ENCODE measurements at places on chromosomes 3 and 15. TPM values are rescaled to one million over a fixed set of nuclear protein-coding genes. Genes with fewer than 3 reads are reported as not detected.

Gene PLSCR2
- total RNA-seq = not detected

Gene PARP9
- total RNA-seq = 12.7 TPM

Gene C3orf20
- not detected for total RNA-seq

DNA sequence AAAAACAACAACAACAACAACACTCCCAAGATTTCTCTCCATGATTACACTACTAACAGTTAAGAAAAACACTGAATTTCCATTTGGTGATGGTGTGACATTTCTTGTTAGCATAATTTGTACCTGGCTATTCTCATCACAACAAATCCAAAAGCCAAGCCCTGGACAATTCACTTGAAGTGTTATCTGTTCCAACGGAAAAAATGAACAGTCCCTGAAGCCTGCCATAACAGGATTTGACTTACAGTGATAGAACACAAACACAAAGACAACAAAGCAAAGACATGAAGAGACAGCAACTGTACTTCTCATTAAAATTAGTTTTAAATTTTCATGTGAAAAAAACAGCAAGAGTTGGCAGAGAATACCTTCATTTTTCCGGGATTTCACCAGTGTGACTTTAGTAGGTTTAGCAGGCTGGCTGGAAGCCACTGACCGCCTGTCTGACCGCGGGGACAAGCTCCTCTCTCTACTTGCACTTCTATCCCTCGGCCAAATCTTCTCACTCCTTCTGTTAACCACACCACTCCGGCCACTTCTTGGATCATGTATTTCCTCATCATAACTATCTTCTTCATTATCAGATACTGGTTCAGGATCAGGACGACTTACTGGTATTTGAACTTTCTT, 56.3 kb downstream of the TJP1 start:
- H3K4me3 ChIP-seq = no peak overlapping the region
- no peaks in the 10 kb centered on the region for H3K27me3 ChIP-seq
- DNase-seq = peak; percentile 34
- H3K36me3 ChIP-seq = no peaks in the 10 kb centered on the region

GRCh38 chr3:157082305-157082982, 77.5 kb downstream of the CCNL1 start:
- no peaks in the 10 kb centered on the region for H3K36me3 ChIP-seq
- H3K27me3 ChIP-seq = no peaks in the 10 kb centered on the region
- H3K4me1 ChIP-seq = peaks cover 31% of the 10 kb centered on the region
- DNase-seq = no peak
- H3K4me3 ChIP-seq = no peak overlapping the region

- no peaks in the 10 kb centered on the region for H3K4me1 ChIP-seq
- H3K4me3 ChIP-seq = no peak overlapping the region
- DNase-seq = no peak
- no peaks in the 10 kb centered on the region for H3K36me3 ChIP-seq
- no peaks in the 10 kb centered on the region for H3K27me3 ChIP-seq
These were observed 358.7 kb downstream of the SQOR start for GRCh38 chr15:45993508-45993907.

DNA sequence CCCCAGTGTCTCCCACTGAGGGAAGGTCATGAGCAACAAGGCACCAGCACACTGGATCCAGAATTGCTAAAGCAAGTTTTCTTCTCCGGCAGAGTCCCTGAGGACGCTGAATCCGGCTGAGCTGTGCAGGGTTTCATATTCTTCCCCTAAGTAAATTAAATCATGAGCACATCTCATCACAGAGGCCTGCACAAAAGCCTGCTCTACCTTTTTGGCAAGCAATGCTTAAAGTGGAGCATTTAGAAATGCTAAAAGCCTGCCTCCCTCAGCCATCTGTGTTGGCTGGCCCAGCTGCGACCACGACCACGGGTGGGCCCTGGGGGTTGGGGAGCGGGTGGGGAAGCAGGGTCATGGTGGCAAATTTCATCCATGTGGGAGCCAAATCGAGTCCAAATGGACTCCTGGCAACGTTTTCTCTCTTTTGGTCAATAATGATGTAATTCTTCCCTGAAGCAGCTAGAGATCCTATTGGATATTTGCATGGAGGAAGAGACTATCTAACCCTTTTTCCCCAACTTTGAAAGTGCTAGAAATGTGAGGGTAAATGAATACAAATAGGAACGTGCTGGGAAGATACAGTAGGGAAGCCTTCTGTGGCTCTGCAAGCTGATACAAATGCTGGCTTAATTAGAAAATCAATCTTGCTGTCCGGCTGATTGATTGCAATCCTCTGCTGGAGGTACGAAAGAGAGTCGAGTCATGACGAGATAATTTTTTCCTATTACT, 532.8 kb upstream of the TBL1XR1 start:
- peak overlapping the region; percentile 35 for H3K27ac ChIP-seq
- H3K4me3 ChIP-seq = no peak overlapping the region
- peaks cover 19% of the 10 kb centered on the region for H3K4me1 ChIP-seq
- peak; percentile 63 for DNase-seq

GRCh38 chr3:30751610-30752299, 142.7 kb downstream of the GADL1 start:
- no peaks in the 10 kb centered on the region for H3K27me3 ChIP-seq
- H3K4me3 ChIP-seq = no peak overlapping the region
- no peaks in the 10 kb centered on the region for H3K4me1 ChIP-seq
- H3K27ac ChIP-seq = no peak overlapping the region

- peaks cover 31% of the 10 kb centered on the region for H3K4me1 ChIP-seq
- no peaks in the 10 kb centered on the region for H3K36me3 ChIP-seq
- DNase-seq = no peak
- H3K27ac ChIP-seq = no peak overlapping the region
- no peaks in the 10 kb centered on the region for H3K27me3 ChIP-seq
These were observed 296.8 kb downstream of the RORA start for GRCh38 chr15:60932051-60932915.

- DNase-seq = no peak
- H3K4me1 ChIP-seq = peaks cover 17% of the 10 kb centered on the region
- H3K4me3 ChIP-seq = no peak overlapping the region
- H3K27me3 ChIP-seq = no peaks in the 10 kb centered on the region
- H3K27ac ChIP-seq = no peak overlapping the region
These were observed 1.3 kb downstream of the ELL3 start for GRCh38 chr15:43775411-43775965.

DNA sequence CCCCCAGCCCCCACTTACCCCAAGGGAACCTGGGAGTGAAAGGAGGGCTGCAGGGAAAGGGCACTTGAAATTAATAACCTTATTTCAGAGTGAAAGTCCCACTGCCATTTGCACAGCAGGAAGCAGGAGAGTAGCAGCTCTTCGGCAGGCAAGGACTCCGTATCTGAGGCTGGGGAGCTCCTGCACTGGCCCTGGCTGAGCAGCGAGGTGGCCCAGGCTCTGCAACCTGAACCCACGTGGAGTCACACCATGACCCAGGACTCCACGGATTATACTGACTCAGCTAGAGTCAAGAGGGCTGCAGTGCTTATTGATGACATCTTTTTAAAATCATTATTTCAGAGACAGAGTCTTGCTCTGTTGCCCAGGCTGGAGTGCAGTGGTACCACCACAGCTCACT, 214.5 kb downstream of the XXYLT1 start:
- peaks cover 6% of the 10 kb centered on the region for H3K4me1 ChIP-seq
- no peak overlapping the region for H3K4me3 ChIP-seq
- H3K27ac ChIP-seq = no peak overlapping the region
- no peaks in the 10 kb centered on the region for H3K36me3 ChIP-seq
- H3K27me3 ChIP-seq = no peaks in the 10 kb centered on the region

DNA sequence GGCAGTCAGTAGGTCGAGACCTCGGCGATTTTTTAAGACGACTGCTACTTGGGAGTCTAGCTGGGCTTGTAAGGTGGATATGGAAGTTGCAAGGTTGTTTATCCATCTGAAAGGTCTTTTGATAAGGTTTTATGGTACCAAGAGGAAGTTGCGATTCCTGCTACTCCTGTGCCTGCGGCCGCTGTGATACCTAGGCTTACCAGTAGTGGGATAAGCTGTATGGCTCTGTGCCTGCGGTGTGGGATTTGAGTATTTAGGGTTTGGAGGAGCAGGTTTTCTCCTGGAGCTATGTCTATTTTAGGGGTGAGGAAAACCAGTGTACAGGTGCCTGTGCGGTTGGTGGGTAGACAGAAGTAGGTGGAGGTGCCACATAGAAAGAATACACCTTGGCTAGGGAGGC, 1059.8 kb downstream of the SI start:
- H3K27ac ChIP-seq = no peak overlapping the region
- H3K4me1 ChIP-seq = no peaks in the 10 kb centered on the region
- DNase-seq = no peak
- no peak overlapping the region for H3K4me3 ChIP-seq
- no peaks in the 10 kb centered on the region for H3K27me3 ChIP-seq

DNA sequence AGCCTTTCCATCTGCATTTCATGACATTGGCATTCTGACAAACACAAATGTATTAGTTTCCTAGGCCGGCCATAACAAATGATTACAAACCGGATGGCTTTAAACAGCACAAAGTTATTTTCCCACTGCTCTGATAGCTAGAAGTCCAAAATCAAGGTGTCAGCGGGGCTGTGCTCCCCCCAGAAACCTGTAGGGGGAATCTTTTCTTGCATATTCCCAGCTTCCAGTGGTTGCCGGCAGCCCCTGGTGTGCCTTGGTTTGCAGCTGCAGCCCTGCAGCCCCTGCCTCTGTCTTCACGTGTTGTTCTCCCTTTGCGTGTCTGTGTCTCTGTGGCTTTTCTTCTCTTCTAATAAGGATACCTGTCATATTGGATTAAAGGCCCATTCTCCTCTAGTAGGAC, 79.0 kb upstream of the CDV3 start:
- H3K27me3 ChIP-seq = no peaks in the 10 kb centered on the region
- H3K27ac ChIP-seq = no peak overlapping the region
- H3K4me3 ChIP-seq = no peak overlapping the region
- H3K4me1 ChIP-seq = no peaks in the 10 kb centered on the region

DNA sequence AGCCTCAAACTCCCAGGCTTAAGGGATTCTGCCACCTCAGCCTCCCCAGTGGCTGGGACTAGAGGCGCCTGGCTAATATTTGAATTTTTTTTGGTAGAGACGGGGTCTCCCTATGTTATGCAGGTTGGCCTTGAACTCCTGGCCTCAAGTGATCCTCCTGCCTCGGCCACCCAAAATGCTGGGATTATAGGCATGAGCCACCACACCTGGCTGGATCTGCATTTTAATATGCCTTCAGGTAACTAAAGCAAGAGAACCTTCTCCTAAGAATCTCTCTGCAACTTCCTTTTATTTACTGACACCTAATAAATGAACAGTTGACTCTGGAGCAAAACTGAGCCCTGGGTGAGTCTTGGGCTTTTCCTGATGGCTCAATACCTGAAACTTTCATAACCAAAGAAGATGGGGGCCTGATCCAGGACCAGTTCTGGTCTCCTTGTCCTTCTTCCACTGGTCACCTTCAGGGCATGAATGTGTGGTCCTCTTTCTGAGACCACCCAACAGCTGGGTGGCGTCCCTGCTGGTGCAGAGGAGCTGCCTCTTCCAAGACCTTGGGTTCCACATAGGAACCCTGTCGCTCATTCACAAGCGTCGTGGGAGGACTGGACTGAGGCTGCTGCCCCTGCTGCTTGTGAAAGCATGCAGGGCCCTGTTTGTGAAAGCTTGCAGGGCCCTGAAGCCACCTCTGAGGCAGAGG, 28.2 kb downstream of the CCR9 start:
- H3K4me3 ChIP-seq = no peak overlapping the region
- H3K4me1 ChIP-seq = peaks cover 16% of the 10 kb centered on the region
- H3K36me3 ChIP-seq = peaks cover 11% of the 10 kb centered on the region

GRCh38 chr3:170220871-170221270, 1.4 kb upstream of the PRKCI start:
- no peak for DNase-seq
- no peaks in the 10 kb centered on the region for H3K36me3 ChIP-seq
- H3K27me3 ChIP-seq = no peaks in the 10 kb centered on the region
- peaks cover 5% of the 10 kb centered on the region for H3K4me1 ChIP-seq
- no peak overlapping the region for H3K27ac ChIP-seq

DNA sequence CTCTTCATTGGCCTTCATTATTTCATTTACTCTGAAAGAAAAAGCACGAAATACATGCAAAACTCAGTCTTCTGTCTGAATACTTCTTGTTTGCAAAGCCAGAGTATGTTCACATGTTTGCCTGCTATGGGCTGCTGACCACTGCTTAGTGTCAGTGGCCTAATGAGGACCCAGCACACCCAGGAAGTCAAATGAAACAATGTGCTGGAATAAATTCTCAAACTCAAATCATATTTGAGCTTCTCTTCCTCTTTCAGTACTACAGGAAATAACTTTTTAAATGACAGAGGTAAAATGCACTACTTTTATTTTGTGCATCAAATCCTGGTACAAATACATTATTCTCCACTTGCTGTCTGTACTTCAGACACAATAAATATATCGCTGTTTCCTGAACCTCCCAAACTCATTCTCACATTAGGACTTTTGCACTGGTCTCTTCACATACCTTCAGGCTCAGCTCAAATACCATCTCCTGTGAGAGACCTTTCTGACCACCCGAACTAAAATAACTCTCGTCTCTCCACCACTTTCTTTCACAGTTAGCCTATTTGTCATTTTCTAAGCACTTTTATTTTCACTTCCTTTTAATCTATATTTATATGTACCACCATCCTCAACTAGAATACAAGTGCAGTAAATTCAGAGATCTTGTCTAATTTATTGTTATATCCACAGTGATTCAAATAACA, 176.8 kb downstream of the TUSC7 start:
- no peak for DNase-seq
- no peak overlapping the region for H3K4me3 ChIP-seq
- no peaks in the 10 kb centered on the region for H3K36me3 ChIP-seq
- no peaks in the 10 kb centered on the region for H3K4me1 ChIP-seq

DNA sequence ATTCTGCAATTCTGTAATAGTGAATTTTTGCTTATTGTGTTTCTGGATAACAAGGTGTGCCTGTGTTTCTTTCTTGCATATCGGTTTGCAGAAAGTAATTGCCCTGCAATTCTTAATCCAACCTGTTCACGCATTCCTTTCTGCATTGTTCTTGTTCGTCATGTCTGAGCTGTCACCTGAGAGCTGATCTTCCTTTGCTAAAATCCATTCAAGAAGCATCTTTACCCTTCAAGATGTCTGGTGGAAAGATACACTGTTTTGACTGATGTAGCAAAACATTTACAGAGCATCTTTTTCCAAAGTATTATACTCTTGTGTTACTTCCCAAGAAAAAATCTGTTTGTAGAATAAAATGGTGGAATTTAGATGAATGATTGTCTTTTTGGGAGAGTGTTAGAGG, 159.0 kb upstream of the WNT5A start:
- H3K4me1 ChIP-seq = no peaks in the 10 kb centered on the region
- H3K27ac ChIP-seq = no peak overlapping the region
- no peaks in the 10 kb centered on the region for H3K36me3 ChIP-seq
- no peak for DNase-seq

DNA sequence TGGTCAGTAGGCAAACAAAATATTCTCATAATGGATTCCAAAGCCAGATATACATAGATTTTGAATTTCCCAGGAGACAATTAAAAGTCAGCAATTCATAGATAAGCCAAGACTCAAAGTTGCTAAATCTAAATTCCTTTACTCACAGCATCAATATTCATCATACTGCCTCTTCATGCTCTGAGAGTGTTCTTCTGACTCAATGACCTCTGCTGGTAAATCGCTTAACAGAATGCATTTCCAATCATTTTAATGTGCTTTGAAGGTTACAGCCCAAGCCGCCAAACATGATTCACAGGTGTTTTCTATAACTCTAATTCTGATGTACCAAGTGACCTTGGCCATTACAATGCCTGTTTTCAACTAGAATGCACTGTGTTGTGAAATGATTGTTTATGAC, 24.2 kb upstream of the SLC4A7 start:
- H3K4me1 ChIP-seq = peaks cover 4% of the 10 kb centered on the region
- H3K27ac ChIP-seq = no peak overlapping the region
- DNase-seq = no peak
- H3K4me3 ChIP-seq = no peak overlapping the region

GRCh38 chr3:112755845-112756613, 90.6 kb downstream of the CD200R1L start:
- no peak overlapping the region for H3K27ac ChIP-seq
- H3K4me1 ChIP-seq = peaks cover 10% of the 10 kb centered on the region
- no peaks in the 10 kb centered on the region for H3K36me3 ChIP-seq
